ENCODE measurements at places on chromosomes 7 and 10. TPM values are rescaled to one million over a fixed set of nuclear protein-coding genes. Genes with fewer than 3 reads are reported as not detected.

Gene SEC31B
- 3.9 TPM for total RNA-seq

Gene MYOF
- 108 TPM for total RNA-seq

Gene SORBS1
- total RNA-seq = 0.16 TPM

Gene FXYD4
- total RNA-seq = not detected

Gene ADCY1
- total RNA-seq = 3.2 TPM

Gene FAM221A
- 0.95 TPM for total RNA-seq

Gene FKBP6
- total RNA-seq = not detected

Gene TMEM229A
- total RNA-seq = not detected

Gene TSPAN12
- total RNA-seq = 2.0 TPM

Gene PMPCB
- total RNA-seq = 78.0 TPM

Gene CDK14
- total RNA-seq = 24.3 TPM

Gene COX19
- 9.5 TPM for total RNA-seq

Gene MYH16
- not detected for total RNA-seq

Gene BAG3
- 5.2 TPM for total RNA-seq

Gene TLL2
- under 0.01 TPM for total RNA-seq

Gene TFR2
- 0.26 TPM for total RNA-seq

Data from bronchial smooth muscle cell (primary cell).